ENCODE measurements at places on chromosomes 7 and 10. TPM values are rescaled to one million over a fixed set of nuclear protein-coding genes. Genes with fewer than 3 reads are reported as not detected.

The ZNF853 gene
- 5.8 TPM for total RNA-seq

The TNS3 gene
- 17.2 TPM for total RNA-seq

The C10orf95 gene
- not detected for total RNA-seq

The BMPER gene
- total RNA-seq = 7.4 TPM

The ADD3 gene
- total RNA-seq = 681 TPM

The STARD3NL gene
- 56.2 TPM for total RNA-seq

The SLC39A12 gene
- total RNA-seq = not detected

The TCF7L2 gene
- total RNA-seq = 25.2 TPM

The GIMAP4 gene
- 1.4 TPM for total RNA-seq

The SFRP4 gene
- 0.39 TPM for total RNA-seq

The CYP3A4 gene
- not detected for total RNA-seq

The SLC16A9 gene
- total RNA-seq = 0.91 TPM

The MTPN gene
- total RNA-seq = 126 TPM

The PRPF18 gene
- 22.4 TPM for total RNA-seq

The ASB4 gene
- not detected for total RNA-seq

The RBP3 gene
- not detected for total RNA-seq

The FAM237B gene
- not detected for total RNA-seq

The AHR gene
- 60.8 TPM for total RNA-seq

The LIPF gene
- total RNA-seq = not detected

The WASHC2C gene
- total RNA-seq = 18.4 TPM

The LRWD1 gene
- 17.0 TPM for total RNA-seq

All from epithelial cell of alveolus of lung (primary cell).